ENCODE measurements at places on chromosomes 4 and X. TPM values are rescaled to one million over a fixed set of nuclear protein-coding genes. Genes with fewer than 3 reads are reported as not detected.

DNA sequence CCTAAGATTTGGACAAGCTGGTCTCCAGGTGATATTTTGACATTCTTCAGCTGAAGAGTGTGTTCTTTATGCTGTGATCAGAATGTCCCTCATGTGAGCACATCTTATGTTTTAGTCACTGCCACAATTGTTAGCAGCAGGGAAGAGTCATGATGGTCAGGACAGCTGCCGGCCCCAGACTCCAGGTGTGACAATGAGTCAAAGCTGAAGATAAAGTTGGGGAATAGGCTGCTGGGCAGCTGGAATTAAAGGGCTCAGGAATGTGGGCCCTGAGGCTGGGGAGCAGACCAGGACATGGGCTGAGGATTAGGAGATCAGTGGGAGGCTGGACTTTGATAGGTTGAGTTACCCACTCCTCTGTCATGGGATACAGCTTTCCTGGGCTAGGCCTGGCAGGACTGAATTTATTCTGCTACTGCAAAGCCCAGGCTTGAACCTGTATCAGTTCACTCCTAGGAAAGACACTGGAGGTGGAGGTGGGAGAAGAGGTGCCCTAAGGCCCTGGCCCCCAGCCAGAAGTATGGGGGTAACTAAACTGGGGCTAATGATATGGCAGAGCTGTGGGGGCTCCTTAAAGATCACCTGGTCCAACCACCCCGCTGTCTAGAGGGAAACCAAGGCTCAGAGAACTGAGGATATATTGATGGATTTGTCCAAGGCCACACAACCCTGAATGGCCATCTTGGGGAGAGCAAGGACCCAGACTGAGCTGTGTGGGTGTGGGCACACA, 119.5 kb downstream of the PJA1 start:
- no peak for DNase-seq

GRCh38 chrX:107429090-107429489, 20.4 kb upstream of the FRMPD3 start:
- no peak for DNase-seq

- no peak for DNase-seq
Observed at GRCh38 chr4:118810991-118811764, 24.7 kb downstream of the SEC24D start.

DNA sequence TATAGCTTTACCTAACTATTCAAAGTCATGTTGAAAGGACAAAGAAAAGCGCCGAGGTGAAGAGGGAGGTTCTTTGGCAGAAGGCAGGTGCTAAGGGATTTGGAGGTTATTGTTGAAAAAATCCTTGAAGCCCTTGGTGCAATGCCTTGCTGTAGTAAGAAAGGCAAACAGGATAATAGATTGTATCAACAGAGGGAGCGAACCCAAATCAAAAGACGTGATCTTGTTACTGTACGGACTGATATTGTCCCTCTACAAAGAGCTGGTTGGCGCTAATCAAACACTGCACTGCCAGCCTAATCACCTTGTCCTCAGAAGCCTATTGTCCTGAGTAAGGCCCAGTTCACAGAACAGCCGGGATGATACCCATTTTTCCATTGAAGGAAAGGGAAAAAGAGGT, 182.9 kb downstream of the ZIC3 start:
- DNase-seq: no peak

DNA sequence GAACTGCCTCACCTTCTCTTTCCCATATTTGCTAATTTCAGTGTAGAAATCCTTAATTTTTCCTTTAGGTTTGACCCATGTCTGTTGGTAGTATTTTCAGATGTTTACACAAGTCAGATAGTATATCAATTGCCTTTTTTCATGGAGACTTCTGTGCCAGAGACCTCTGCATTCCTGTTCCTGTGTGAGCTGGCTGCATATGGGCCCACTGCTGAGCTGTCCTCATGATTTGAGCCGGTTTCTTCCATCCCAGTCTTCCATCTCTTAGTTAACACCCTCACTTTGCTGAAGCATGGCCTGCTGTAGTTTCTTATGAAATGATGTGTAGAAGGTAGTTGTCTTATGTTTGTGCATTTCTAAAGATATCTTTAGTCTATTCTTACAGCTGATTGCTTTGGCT, 40.0 kb downstream of the CDS1 start:
- no peak for DNase-seq

- DNase-seq: peak; percentile 26
Observed at GRCh38 chrX:57906790-57907189, 3.5 kb downstream of the ZXDA start.

- DNase-seq: no peak
Observed at GRCh38 chrX:18906286-18906685, 77.6 kb downstream of the PHKA2 start.

DNA sequence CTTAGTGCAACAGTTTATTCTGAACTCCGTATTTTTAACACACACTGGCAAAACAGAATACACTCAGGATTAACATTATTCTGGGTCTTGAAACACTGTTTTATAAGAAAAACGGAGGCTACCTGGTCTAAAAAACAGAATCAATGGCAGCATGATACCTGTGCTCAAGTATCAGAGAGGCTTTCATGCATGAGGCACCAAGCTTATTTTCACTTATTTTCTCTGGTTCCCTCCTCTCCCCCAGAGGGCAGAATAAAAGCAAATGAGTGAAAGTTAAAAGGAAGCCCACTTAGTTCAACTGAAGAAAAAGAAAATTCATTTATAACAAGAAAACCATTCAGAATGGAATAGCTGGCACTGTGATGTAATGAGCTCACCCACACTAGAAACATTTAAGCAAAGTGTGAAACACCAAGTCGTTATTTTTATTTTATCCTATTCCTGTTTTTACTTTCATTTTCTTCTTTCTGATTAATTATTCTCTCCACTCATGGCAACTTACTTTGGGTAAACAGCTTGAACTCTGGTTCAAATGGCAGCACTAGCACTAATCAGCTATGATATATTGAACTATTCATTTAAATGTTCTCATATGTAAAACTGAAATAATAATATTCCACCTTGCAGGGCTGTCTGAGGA, 211.8 kb downstream of the PPP3CA start:
- no peak for DNase-seq

GRCh38 chr4:18733961-18734360, 712.4 kb upstream of the LCORL start:
- DNase-seq: no peak

- DNase-seq: no peak
Observed at GRCh38 chr4:170051402-170051801, 25.2 kb upstream of the MFAP3L start.

DNA sequence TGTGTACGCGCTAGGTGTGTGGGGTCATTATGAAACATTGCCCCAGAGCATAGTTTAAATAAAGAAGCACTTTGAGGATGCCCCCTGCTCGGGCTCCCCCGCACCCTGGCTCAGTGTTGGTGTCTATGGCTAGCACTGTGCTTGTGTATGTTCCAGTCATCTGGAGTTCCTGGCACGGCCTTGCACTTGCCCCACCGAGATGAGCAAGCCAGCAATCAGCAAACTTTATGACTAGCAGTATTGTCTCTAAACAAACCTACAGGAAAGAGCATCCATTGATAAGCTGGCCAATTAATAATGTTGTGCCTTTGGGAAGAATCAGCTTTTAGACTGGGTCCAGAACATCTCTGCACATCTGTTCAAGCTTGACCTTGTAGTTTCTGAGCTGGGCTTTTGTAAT, 707 bp upstream of the SHROOM4 start:
- no peak for DNase-seq

- DNase-seq: no peak
Observed at GRCh38 chrX:72110876-72111708, 20.6 kb downstream of the RTL5 start.

DNA sequence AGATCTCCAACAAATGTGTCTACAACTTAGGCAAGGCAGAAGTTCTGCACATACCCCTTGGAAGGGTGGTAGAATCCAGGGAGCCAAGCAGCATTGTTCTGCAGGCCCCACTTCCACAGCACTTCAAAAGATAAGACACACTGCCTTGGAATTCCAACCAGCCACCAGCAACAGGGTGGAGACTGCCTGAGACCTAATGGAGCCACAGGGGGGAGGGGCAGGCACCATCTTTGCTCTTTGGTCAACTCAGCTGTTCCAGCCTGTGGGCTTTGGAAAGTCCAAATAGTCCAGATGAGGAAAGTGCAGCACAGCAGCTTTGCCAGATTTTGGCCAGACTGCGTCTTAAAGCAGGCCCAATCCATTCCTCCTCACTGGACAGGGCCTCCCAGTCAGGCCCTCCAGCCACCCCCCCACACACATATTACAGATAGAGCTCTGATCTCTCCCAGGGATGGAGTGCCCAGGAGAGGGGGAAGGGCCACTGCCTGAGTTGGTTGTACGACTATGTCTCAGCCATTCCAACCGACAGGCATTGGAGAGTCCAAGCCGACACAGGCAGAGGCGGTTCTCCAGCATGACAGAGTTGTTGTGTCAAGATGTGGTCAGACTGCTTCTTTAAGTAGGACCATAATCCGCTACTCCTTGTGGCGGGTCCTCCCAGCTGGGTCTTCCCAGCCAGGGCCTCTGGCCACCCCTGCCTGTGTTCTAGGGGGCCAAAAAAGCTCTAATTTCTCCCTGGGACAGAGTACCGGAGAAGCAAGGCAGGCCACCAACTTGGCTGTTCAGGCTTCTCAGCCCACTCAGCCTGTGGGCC, 42.5 kb upstream of the ANTXR2 start:
- DNase-seq: no peak

DNA sequence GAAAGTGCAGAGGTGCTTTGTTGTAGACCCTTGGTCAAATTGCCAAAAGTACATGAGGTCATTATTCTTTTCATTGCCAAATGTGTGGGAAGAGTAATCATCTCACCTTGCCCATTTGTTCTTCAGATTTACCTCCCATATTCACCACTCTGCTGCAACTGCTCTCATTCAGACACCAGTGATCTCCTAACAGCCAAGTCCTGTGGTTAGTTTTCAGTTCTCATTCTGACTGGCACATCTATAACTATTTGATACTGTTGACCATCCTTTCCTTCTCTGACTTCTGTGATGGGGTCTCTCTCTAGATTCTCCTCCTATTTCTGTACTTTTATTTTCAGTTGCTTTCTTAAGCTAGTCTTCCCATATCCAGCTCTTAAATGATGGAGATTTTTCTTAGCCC, 39.8 kb downstream of the GRIA3 start:
- DNase-seq: no peak

TCP11X2 gene
- not detected for total RNA-seq

MAPK10 gene
- total RNA-seq: 0.20 TPM

NEK1 gene
- 6.8 TPM for total RNA-seq

FDCSP gene
- not detected for total RNA-seq

GAGE12E gene
- not detected for total RNA-seq
